ENCODE measurements at places on chromosomes 3 and 15. TPM values are rescaled to one million over a fixed set of nuclear protein-coding genes. Genes with fewer than 3 reads are reported as not detected.

- no peak overlapping the region for H3K4me3 ChIP-seq
- no peak for DNase-seq
- no peaks in the 10 kb centered on the region for H3K4me1 ChIP-seq
- H3K36me3 ChIP-seq, result no peaks in the 10 kb centered on the region
- H3K27ac ChIP-seq, result no peak overlapping the region
Measured at GRCh38 chr3:13158871-13159270, 85.6 kb upstream of the IQSEC1 start.

DNA sequence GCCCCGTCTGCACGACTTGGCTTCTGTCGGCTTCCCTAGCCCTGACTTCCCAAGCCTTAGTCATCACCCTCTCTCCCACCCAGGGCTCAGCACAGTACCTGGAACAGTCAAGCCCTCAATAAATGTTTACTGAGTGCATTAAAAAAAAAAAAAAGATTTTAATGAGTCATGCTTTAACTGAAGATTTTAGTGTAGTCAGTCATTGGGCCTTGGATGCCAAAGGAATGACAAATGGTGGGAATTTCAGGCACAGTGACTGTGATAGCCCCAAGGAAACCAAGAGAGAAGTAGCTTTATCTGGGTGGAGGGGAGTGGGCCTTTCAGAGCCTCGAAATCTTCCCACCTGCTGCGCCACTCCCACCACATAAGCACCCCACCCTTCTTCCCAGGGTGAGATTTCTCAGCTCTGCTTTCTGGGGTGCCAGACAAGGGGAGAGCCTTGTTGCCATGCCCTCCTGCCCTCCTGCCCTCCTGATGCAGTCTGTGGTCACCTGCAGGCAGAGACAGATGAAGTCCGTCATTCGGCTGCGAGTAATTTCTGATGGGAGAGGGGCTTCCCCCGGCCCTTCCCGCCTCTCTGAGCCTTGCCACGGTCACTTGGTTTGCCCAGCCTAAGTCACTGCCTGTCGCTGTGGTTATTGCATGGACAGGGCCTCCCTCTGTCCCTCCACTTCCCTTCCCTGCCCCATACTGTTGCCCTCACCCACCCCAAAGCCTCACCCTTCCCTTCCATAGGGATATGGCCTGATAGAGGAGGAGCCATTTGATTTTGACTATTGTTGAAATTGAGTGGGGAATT, 41.8 kb downstream of the SMAD3 start:
- peak overlapping the region; percentile 53 for H3K27ac ChIP-seq
- no peak for DNase-seq
- no peaks in the 10 kb centered on the region for H3K27me3 ChIP-seq
- peaks cover 89% of the 10 kb centered on the region for H3K4me1 ChIP-seq
- no peak overlapping the region for H3K4me3 ChIP-seq

GRCh38 chr3:15040844-15041243, 24.3 kb downstream of the MRPS25 start:
- H3K4me1 ChIP-seq, result peaks cover 3% of the 10 kb centered on the region
- H3K27ac ChIP-seq, result peak overlapping the region; percentile 21
- no peaks in the 10 kb centered on the region for H3K27me3 ChIP-seq

GRCh38 chr3:3586843-3587646, 212.2 kb upstream of the LRRN1 start:
- no peak overlapping the region for H3K27ac ChIP-seq
- no peaks in the 10 kb centered on the region for H3K36me3 ChIP-seq
- no peak overlapping the region for H3K4me3 ChIP-seq
- H3K4me1 ChIP-seq, result no peaks in the 10 kb centered on the region
- H3K27me3 ChIP-seq, result no peaks in the 10 kb centered on the region

- peaks cover 12% of the 10 kb centered on the region for H3K4me1 ChIP-seq
- no peaks in the 10 kb centered on the region for H3K36me3 ChIP-seq
- no peaks in the 10 kb centered on the region for H3K27me3 ChIP-seq
- no peak overlapping the region for H3K4me3 ChIP-seq
- no peak overlapping the region for H3K27ac ChIP-seq
Measured at GRCh38 chr3:194809382-194809781, 123.7 kb downstream of the FAM43A start.

DNA sequence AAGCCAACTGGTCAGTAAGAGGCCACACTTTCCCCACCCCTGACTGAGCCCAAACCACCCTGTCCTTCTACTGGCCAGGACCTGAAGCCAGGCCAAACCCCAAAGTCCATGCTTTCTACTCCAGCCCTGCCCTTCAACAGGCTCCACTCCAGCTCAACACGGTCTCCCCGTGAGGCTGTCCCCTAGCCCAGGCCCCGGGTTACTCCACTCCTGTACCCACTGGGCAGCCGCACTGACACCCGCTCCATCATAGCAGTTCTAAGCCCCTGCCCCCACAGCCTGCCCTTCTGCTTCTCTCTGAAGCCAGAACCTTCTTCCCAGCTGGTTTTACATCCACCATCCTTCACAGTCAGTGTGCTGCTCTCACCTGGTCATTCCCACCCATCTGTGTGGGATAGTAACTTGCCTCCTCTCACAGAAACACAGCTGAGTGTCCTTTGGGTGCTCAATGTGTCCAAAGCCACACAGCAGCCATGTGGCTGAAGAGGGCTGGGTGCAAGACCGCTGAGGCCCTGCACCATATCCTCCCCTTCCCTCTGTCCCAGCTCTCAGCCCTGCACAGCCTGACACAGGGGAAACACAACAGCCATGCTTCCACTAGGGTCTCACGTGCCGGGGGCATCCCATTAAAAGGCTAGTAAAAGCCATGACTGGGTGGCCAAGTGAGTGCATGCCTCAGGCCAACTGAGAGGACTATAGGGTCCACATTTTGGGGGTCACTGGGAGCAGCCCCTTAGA, 38.1 kb downstream of the TLE3 start:
- H3K27me3 ChIP-seq, result no peaks in the 10 kb centered on the region
- no peaks in the 10 kb centered on the region for H3K36me3 ChIP-seq
- no peak for DNase-seq
- no peak overlapping the region for H3K27ac ChIP-seq

DNA sequence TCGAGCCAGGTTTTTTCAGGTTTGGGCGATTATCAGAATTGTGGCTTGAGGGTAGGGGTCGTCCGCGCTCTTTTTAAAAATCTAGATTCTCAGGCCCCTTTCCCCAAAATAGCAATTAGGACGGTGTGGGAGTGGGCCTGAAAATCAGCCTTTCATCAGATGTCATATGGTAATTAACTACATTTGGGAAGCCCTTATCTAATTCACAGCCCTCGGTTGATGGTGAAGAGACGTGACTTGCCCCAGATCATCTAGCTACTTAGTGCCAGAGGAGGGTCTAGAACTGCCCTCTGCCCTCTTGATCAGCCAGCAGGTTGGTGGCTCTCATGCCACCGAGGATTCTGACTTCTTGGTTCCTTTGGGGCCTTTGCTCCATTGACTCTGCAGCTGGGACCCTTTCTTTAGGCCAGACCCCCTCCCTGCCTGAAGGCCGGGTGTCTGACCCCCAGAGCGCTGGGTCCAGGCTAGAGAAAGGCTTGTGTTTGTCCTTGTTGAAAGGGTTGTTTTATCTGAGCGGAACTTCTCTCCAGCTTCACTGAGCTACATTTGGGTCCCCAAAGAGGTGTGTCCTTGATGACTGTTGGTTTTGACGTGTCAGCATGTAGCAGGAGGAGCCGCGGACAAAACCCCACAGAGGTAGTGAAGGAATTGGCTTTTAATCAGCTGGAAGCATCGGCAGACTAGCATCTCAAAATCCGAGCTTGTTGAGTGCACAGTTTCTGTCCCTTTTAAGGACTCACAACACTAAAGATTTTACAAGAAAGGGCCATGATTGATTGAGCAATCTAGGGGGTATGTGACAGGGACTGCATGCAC, 857 bp downstream of the AEN start:
- peaks cover 58% of the 10 kb centered on the region for H3K4me1 ChIP-seq
- H3K27me3 ChIP-seq, result no peaks in the 10 kb centered on the region
- peak overlapping the region; percentile 74 for H3K4me3 ChIP-seq

- peaks cover 6% of the 10 kb centered on the region for H3K4me1 ChIP-seq
- H3K27me3 ChIP-seq, result no peaks in the 10 kb centered on the region
- H3K36me3 ChIP-seq, result no peaks in the 10 kb centered on the region
- H3K27ac ChIP-seq, result no peak overlapping the region
Measured at GRCh38 chr3:155880286-155880685, 9.8 kb downstream of the GMPS start.

The PIF1 gene
- 2.8 TPM for total RNA-seq

The P2RY13 gene
- 0.90 TPM for total RNA-seq

The CHST13 gene
- not detected for total RNA-seq
